ENCODE measurements at places on chromosomes 13 and 19.

DNA sequence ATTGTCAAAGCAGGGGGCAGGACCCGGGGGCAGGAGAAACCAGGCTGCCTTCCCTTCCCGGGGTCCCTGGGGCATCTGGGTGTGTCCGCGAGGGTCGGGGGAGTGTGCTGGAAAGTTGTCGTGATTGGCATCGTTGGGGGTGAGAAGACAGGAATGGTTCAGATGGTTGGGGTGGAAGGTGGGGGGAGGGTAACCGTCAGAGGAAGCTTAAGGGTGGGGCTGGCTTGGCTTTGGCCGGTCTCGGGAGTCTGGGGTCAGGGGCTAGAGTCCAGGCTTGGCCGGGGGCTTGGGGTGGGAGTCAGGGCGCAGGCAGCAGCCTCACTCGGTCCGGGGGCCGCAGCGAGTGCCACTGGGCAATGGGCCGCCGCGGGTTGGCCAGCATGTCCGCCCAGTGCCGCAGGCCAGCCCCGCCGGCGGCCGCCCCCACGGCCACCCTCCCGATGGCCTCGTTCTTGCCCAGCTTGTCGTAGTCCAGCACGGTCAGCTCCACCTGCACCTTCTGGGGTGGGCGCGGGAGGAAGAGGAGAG is 6.8 kb upstream of the DNAAF3 start:
- DNase-seq, result no peak

DNA sequence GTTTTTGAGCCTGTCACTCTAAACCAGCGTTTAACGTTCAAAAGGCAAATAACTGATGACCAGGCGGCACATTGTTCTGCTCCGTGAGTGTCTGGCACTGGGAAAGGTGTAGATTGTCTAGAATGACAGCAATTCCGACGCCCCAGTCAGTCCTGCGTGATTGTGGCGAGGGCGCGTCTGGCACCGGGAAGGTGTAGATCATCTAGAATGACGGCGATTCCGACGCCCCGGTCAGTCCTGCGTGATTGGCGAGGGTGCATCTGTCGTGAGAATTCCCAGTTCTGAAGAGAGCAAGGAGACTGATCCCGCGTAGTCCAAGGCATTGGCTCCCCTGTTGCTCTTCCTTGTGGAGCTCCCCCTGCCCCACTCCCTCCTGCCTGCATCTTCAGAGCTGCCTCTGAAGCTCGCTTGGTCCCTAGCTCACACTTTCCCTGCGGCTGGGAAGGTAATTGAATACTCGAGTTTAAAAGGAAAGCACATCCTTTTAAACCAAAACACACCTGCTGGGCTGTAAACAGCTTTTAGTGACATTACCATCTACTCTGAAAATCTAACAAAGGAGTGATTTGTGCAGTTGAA is 26.1 kb upstream of the NDUFS7 start:
- no peak for DNase-seq

DNA sequence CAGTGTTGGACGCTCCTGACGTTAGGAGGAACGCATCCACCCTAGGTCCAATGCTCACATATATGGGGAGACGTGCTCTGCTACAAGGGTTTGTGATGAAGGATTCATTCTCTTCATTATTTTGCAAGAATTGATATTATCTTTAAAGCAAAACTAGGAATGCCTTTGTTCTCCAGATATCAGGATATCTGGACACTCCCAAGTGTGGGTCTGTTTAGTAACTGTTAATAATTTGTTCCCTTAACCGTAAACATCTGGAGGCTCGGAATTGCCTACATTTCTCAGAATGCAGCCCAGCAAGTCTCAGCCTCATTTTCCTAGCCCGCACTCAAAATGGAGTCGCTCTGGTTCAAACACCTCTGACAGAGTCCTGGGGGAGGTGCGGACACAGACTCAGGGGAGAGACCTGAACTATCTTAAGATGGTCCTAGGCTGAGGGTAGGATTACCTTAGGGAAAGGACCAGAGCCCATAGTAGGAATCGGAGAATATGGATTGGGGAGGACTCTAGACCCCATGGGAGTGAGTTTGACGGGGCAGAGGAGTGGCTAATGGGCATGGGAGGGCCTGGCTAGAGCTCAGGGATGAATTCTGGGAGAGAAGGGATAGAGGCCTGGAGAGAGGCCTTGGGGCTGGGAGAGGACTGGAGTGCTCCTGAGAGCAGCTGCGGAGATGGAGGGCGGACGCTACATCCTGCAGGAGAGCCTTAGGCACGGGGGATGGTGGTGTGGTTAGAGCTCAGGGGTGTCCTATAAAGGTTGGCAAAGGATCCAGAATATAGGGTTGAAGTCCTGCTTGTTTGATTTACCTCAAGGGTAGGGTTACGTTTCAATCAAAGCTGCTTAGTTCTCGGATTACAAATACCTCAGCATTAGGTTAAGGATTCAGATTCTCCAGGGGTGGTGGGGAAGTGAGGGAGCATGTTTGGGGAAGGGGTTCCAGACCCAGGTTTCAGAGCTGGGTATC is 43.2 kb downstream of the ZNF331 start:
- DNase-seq, result no peak

DNA sequence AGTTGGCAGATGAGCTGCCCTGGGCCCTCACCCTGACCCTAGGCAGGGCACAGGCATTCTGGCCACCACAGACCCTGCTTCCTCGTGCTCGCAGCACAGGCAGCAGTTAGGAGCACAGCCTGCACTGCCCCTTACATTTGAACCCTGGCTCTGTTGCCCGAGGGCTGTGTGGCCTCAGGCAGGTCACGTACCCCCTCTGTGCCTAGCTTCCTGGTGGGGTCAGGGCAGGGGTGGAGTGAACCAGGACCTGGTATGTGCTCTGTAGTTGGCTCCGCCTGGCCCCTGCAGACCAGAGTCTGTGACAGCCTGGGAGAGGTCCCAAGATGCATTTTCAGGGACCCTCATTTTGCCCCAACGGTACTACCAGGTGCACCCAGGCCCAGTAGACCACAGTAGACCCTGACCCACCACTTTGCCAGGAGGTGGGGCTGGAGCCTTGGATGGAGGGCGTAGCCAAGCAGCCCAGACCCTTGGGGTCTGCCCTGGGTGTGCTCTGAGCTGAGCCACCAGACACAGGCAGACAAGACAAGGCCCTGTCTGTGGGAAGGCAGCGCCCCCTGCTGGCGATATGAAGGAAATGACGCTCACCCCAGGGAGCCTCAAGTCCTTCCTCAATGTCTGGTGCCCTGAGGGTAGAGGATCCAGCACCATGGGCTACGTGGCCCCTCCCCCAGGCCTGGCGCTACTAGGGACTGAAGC is 9.1 kb downstream of the LYL1 start:
- DNase-seq, result peak; percentile 91

GRCh38 chr13:98976338-98976737 is 1.5 kb downstream of the DOCK9 start:
- peak; percentile 86 for DNase-seq

- DNase-seq, result peak; percentile 44
Measured at GRCh38 chr19:55601084-55601483, 996 bp downstream of the ZNF524 start.

DNA sequence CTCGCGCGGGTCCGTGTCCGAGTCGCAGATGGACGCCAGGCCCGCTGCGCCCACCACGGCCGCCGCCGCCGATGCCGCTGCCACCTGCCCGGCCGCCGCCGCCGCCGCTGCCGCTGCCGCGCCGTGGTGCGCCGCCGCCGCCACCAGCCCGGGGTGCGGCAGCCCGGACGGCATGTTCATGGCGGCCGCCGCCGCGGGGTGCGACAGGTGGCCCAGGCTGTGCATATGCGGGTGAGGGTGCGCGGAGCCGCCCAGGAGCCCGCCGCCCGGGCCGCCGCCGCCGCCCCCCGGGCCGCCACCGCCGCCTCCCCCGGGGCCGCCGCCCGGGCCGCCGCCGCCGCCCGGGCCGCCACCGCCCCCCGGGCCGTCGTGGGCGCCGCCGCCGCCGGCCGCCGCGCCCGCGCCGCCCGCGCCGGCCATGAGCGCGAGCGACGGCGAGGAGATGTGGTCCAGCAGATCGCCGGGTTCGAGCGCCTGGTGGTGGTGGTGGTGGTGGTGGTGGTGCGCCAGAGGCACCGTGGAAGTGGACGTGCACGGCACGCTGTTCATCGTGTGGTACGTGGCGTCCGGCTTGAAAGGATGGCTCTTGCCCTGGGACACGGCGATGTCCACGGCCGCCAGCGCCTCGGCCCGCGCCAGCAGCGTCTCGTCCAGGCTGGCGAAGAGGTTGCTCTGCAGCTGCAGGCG is 1.3 kb downstream of the POU4F1 start:
- no peak for DNase-seq

DNA sequence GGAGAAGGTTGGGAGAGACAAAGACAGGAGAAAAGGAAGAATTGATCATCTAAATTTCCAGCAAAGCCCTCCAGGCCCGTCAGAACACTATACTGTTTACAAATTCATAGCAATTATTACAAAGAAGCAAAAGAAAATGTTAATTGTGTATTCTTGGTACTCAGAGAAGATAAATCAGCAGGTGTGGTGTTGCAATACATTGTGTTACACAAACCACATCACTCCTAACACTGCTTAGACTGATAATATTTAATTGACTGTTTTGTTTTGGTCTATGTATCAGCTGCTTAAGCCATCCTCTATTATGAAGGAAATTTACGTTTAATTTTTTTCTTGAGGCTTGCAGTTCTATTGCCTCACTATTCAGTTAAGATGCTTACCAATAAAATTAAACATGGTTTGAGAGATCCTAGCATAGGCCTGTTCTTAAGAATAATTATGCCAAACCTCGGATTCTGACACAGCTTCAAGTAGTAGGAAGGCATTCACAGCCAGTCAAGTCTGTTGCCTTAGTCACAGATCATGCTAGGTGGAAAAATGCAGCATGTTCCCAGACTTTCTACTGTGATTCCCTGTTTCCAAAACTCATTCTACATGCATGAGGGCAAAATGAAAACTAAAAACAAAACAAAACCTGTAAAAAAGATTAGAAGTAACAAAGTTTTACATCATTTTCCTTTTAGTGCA is 129.2 kb downstream of the TBC1D4 start:
- no peak for DNase-seq

DNA sequence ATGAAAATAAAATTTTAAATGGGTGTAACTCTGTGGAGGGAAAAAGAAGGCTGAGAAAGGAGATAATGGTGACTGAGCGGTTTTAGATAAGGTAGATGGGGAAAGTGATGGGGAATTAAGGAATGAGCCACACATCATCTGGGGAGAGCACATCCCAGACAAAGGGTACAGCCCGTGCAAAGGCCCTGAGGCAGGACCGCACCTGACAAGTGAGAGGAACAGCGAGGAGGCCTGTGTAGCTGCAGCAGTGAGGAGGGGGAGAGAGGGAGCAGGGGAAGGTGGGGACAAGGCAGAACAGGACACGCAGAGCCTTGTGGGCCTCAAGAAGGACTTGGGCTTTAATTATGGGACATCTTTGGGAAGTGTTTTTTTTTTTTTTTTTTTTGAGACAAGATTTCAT is 1.8 kb upstream of the CELF5 start:
- DNase-seq, result no peak

DNA sequence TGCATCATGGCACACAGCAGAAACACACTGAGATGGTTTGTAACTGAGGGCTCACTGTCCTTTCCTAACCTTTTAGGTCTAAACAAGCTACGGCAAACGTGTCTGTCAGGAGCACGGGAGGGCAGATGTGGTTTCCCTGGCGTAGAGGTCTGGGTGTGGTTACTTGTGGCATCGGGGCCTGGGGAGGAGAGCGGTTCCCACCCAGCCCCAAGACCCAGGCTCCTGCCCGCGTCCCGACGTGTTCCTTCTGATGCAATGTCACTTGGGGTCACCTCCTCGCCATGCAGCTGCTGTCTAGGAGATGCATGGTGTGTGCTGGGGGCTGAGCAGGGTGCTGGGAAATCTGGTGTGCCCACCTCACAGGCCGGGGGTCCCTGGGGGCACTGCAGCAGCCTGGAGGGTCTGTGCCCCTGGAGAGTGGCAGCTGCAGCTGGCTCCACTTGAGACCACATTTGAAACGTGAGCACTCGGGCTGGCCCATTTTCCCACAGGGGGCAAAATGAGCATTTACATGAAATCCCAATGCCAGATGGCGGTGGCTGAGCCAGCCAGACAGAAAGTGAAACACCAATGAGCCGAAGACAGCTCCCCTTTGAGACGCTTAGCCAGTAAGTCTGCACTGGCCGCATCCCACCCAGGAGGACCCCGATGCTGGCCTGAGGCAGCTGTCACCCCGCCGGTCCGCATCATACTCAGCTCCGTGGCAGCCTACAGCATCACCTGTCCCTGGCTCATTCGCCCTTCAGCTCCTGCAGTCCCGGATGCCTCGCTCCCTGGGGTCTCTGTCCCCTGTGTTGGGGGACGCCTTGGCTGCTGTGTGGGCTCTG is 22.3 kb upstream of the MYDGF start:
- no peak for DNase-seq

- DNase-seq, result no peak
Measured at GRCh38 chr19:11552666-11553372, 6.2 kb downstream of the ELOF1 start.

Data from inflammatory macrophage (primary cell).